ENCODE measurements at places on chromosomes 12 and 14. TPM values are rescaled to one million over a fixed set of nuclear protein-coding genes. Genes with fewer than 3 reads are reported as not detected.
A peak's percentile ranks its signal among the peaks of the same experiment; 100 is the strongest.

The GPR132 gene
- total RNA-seq = 0.59 TPM

The ANO4 gene
- 3.7 TPM for total RNA-seq

GRCh38 chr12:76190299-76190698 lies 105.8 kb upstream of the NAP1L1 start:
- no peaks in the 10 kb centered on the region for H3K27me3 ChIP-seq
- H3K4me3 ChIP-seq = no peak overlapping the region
- DNase-seq = no peak
- H3K27ac ChIP-seq = no peak overlapping the region

The MMP19 gene
- total RNA-seq = 1.1 TPM

The BRMS1L gene
- total RNA-seq = 9.4 TPM

DNA sequence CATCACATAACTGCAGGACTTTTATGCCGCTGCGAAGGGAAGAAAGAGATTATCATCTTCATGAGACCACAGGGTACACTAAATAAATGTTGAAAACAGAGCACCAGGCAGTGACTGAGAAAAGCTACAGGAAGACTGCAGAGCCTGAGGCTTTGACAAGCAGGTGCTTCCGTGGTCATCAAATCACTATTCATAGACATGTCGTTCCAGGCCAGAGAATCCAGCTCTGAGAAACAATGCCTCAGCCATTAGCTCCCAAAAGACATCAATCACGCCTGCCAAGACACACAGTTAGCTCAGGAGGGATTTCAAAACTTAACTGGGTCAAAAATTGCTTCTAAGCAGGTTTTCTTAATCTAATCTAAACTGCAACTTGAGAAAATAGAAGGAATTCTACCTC lies 47.2 kb upstream of the GARIN6 start:
- H3K4me1 ChIP-seq = no peaks in the 10 kb centered on the region
- H3K27me3 ChIP-seq = no peaks in the 10 kb centered on the region
- DNase-seq = no peak

The TAS2R20 gene
- 5.9 TPM for total RNA-seq

DNA sequence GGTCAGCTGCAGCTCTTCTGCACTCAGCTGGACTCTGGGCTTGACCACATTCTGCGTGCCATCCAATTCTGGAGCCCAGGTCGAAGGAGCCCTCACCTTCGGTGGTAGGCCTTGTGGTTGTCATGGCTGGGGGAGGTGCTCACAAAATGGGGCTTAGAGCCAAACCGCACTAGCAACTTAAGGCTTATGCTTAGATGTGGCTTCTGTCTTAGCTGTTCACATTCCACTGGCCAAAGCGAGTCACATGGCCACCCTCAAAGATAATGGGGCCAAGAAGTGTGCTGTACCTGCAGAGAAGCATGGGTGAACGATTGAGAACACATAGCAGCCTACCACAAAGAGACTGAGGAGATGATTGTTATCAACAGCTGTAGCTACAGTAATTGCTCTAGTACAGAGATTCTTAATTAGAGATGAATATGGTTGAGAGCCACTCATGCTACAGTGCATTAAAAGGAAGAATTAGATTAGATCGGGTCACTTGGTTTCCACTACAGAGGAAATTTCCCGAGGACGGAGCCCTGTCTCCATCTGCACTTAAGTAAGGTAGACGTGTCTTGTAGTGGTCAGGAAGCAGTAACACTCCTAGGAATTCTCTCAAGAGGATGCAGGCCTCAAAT lies 334.6 kb upstream of the FKBP4 start:
- H3K27me3 ChIP-seq = no peaks in the 10 kb centered on the region
- H3K36me3 ChIP-seq = no peaks in the 10 kb centered on the region
- no peak overlapping the region for H3K4me3 ChIP-seq
- no peak for DNase-seq
- H3K27ac ChIP-seq = no peak overlapping the region
- no peaks in the 10 kb centered on the region for H3K4me1 ChIP-seq

GRCh38 chr14:29900609-29901350 lies 26.9 kb downstream of the PRKD1 start:
- H3K27ac ChIP-seq = no peak overlapping the region
- H3K4me3 ChIP-seq = no peak overlapping the region
- no peak for DNase-seq
- H3K4me1 ChIP-seq = no peaks in the 10 kb centered on the region

GRCh38 chr14:65433157-65433556 lies 20.6 kb downstream of the FUT8 start:
- no peak overlapping the region for H3K27ac ChIP-seq
- H3K4me1 ChIP-seq = peaks cover 9% of the 10 kb centered on the region
- H3K27me3 ChIP-seq = no peaks in the 10 kb centered on the region
- H3K4me3 ChIP-seq = no peak overlapping the region

DNA sequence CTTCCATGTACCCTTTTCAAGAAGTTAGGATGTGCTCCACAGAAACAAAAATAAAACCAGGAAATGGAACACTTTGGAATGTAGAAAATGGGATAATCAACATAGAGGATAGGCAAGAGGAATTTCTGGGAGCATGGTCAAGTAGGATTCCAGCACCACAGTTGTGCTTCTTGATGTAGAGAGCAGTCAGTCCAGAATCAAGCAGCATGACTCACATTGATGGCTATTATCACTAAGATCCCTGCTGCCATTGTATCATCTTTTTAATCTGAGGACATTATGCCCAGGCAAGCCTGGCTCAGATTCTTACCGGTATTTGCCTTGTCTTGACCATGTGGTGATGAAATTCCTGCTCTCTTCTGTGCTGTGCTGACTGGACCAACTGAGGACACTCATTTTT lies 5.7 kb downstream of the ETFRF1 start:
- H3K27ac ChIP-seq = no peak overlapping the region
- no peak overlapping the region for H3K4me3 ChIP-seq
- DNase-seq = no peak
- H3K36me3 ChIP-seq = peaks cover 36% of the 10 kb centered on the region
- no peaks in the 10 kb centered on the region for H3K4me1 ChIP-seq

The DNAJC22 gene
- total RNA-seq = 2.9 TPM

- H3K36me3 ChIP-seq = no peaks in the 10 kb centered on the region
- H3K27me3 ChIP-seq = no peaks in the 10 kb centered on the region
- H3K4me1 ChIP-seq = peaks cover 13% of the 10 kb centered on the region
- DNase-seq = peak; percentile 79
Measured at GRCh38 chr14:99546234-99546879, 57.6 kb downstream of the CCDC85C start.

DNA sequence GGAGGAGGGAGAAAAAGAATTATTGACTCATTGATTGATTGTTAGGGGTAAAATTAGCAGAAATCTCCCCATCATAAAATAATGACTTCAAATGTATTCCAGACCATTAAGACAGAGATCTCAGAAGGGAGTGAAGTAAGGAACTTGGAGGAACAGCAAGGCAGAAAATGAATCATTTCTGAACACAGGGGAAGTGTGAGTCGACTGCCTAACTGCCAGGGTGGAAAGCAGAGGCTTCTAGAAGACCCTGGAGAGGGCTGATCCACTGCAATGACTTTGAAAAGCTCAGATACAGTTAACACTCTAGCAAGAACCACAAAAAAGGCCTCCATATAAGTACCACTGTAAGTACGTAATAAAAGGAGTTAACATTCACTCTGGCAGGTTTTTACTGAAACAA lies 9.7 kb downstream of the GLTP start:
- H3K27ac ChIP-seq = no peak overlapping the region
- no peaks in the 10 kb centered on the region for H3K4me1 ChIP-seq
- H3K27me3 ChIP-seq = no peaks in the 10 kb centered on the region
- H3K36me3 ChIP-seq = no peaks in the 10 kb centered on the region
- no peak for DNase-seq
- no peak overlapping the region for H3K4me3 ChIP-seq
